ENCODE measurements at places on chromosomes 4 and X. TPM values are rescaled to one million over a fixed set of nuclear protein-coding genes. Genes with fewer than 3 reads are reported as not detected.

- H3K27me3 ChIP-seq, result no peaks in the 10 kb centered on the region
- no peak overlapping the region for H3K4me3 ChIP-seq
- H3K36me3 ChIP-seq, result no peaks in the 10 kb centered on the region
Measured at GRCh38 chr4:40446839-40447238, 111.7 kb downstream of the CHRNA9 start.

CASP6 gene
- polyA plus RNA-seq, result 14.2 TPM

CHRDL1 gene
- polyA plus RNA-seq, result not detected

DNA sequence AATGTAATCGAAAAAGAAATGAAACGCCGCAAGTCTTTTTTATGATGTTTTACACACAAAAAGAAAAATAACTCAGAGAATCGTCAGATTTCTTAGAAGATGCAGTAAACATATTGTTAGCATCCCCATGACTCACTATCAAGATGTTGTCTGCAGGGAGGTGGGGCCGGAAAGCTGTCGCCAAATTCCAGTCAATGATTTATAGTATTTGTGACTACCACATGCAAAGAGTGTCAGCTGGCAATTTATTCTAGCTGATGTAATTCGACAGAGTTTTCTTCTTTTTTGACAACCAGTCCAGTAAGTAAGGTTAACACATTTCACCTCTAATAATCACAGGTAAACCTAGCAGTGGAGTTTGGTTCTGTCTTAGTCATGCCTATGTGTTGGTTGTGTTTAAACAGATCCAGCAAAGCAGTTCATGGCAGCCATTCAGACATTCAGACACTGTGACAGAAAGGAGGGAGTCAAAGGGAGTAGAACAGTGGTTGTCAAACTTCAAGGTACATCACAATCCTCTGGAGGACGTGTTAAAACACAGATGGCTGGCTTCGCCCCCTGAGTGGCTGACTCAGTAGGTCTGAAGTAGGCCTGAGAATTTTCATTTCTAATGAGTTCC is 19.8 kb upstream of the PPP1R2C start:
- no peak overlapping the region for H3K27ac ChIP-seq
- H3K36me3 ChIP-seq, result no peaks in the 10 kb centered on the region
- H3K27me3 ChIP-seq, result no peaks in the 10 kb centered on the region
- no peaks in the 10 kb centered on the region for H3K4me1 ChIP-seq
- H3K4me3 ChIP-seq, result no peak overlapping the region

DNA sequence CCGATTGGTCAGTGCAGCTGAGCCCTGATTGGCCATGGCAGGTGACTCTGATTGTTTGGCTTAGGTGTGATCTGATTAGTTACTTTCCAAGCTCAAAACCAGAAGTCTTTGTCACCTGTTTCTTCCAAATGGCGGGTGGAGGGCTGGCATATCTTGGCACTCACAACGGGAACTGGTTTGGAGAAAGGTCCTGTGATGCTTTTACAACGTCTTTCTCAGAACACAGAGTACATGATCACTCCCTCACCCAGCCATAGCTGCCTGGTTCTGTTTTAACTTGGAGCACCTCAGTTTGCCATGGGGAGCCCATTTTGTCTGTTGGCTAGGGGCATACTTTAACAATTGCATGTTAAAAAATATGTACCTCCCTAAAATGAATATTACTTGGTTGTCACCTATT is 13.0 kb upstream of the XK start:
- no peak overlapping the region for H3K4me3 ChIP-seq
- no peak for DNase-seq
- no peaks in the 10 kb centered on the region for H3K27me3 ChIP-seq
- H3K4me1 ChIP-seq, result no peaks in the 10 kb centered on the region
- H3K27ac ChIP-seq, result no peak overlapping the region

ADRA2C gene
- polyA plus RNA-seq, result 9.6 TPM

- H3K27me3 ChIP-seq, result no peaks in the 10 kb centered on the region
- DNase-seq, result no peak
- no peaks in the 10 kb centered on the region for H3K4me1 ChIP-seq
- H3K27ac ChIP-seq, result no peak overlapping the region
Measured at GRCh38 chrX:31487951-31488350, 416.1 kb upstream of the FTHL17 start.

- no peak for DNase-seq
- H3K27me3 ChIP-seq, result no peaks in the 10 kb centered on the region
- no peaks in the 10 kb centered on the region for H3K4me1 ChIP-seq
Measured at GRCh38 chrX:150871341-150871811, 27.1 kb downstream of the CD99L2 start.

DNA sequence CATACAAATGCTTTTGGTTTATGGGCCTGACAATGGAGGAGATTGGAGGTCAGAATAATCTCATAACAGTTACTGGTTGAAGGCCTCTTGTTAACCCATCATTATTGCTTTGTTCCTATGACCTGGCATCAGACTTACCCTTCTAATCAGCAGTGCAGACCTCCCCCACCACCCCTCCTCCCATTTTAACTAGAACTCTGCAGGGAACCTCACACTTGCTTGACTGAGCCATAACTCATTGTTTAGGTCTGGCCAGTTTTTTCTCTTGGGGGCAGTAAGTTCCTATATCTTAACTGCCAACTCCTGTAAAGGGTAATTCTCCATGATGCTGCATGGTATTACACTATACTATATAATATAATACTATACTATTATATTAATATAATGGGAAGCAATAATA is 609.3 kb downstream of the IL1RAPL1 start:
- no peak overlapping the region for H3K27ac ChIP-seq
- H3K36me3 ChIP-seq, result no peaks in the 10 kb centered on the region
- no peaks in the 10 kb centered on the region for H3K4me1 ChIP-seq

UNC5C gene
- 6.5 TPM for polyA plus RNA-seq

- H3K27me3 ChIP-seq, result no peaks in the 10 kb centered on the region
- no peaks in the 10 kb centered on the region for H3K36me3 ChIP-seq
- no peak overlapping the region for H3K27ac ChIP-seq
- DNase-seq, result no peak
- no peaks in the 10 kb centered on the region for H3K4me1 ChIP-seq
Measured at GRCh38 chrX:148913971-148914370, 413.6 kb downstream of the AFF2 start.

GRCh38 chr4:140395668-140396067 is 22.2 kb downstream of the SCOC start:
- no peaks in the 10 kb centered on the region for H3K36me3 ChIP-seq
- no peaks in the 10 kb centered on the region for H3K4me1 ChIP-seq
- H3K4me3 ChIP-seq, result no peak overlapping the region
- DNase-seq, result no peak

DNA sequence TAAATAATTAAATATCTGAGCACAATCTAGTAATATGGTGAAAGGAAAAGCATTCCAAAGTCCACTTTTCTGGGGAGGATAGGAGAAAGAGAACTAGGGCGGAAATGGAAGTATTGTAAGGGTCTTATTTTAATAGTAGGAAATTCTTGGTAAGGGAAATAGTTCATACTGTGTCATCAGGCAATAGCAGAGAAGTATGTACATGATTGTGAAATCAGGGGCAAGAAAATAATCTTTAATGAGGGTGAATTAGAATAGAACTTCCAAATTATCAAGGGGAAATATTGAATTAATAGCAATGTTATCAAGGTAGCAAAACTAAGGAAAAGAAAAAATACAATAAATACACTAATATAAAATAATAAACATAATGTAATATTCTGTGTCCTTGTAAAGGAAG is 14.8 kb downstream of the GIMD1 start:
- DNase-seq, result no peak
- H3K4me1 ChIP-seq, result no peaks in the 10 kb centered on the region
- H3K4me3 ChIP-seq, result no peak overlapping the region

DNA sequence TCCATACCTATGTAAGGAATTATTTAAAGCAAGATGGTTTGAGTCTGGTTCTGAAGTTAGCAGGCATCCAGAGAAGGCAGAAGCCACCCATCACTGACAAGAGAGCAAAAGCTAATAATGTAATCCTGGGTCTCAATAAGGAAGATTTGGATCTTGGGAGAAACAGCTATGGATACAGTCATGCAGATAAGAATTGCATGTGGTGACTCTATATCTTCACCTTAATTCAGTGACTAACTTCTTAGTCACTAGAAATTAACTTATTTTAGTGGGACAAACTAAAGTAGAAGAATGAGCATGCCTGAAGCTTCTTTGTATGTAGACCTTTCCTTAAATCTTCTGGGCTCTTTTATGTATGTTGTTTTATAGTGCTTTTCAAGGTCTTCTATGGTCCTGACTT is 66.6 kb downstream of the ATP10D start:
- no peak overlapping the region for H3K4me3 ChIP-seq
- DNase-seq, result no peak
- no peaks in the 10 kb centered on the region for H3K4me1 ChIP-seq
- H3K27ac ChIP-seq, result no peak overlapping the region
- H3K36me3 ChIP-seq, result peaks cover 3% of the 10 kb centered on the region

- no peak overlapping the region for H3K4me3 ChIP-seq
- no peaks in the 10 kb centered on the region for H3K36me3 ChIP-seq
- H3K27me3 ChIP-seq, result no peaks in the 10 kb centered on the region
- H3K4me1 ChIP-seq, result peaks cover 5% of the 10 kb centered on the region
Measured at GRCh38 chr4:38674258-38675144, 10.5 kb downstream of the KLF3 start.

GRCh38 chr4:152217896-152218295 is 318.0 kb downstream of the FBXW7 start:
- no peak for DNase-seq
- H3K36me3 ChIP-seq, result no peaks in the 10 kb centered on the region
- no peaks in the 10 kb centered on the region for H3K4me1 ChIP-seq
- H3K27me3 ChIP-seq, result no peaks in the 10 kb centered on the region
- H3K4me3 ChIP-seq, result no peak overlapping the region
- no peak overlapping the region for H3K27ac ChIP-seq

DNA sequence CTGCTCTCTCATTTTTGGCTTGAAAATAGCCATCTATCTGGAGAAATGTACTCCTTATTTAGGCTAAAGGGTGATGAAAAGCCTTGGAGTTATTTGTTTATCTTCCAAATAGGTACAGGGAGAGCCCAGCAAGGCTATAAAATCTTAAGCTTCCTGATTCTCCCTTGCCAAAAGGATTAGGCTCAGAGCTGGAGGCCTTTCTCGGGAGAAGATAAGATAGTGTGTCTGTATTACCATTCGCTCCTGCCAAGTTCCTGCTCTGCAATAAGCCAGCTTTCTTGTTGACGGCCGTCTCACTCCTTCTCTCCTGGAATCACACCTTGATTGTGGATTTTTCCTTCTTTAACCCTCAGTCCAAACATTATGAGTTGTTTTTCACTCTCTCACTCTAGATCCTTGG is 171.8 kb upstream of the TTC29 start:
- no peaks in the 10 kb centered on the region for H3K27me3 ChIP-seq
- H3K4me1 ChIP-seq, result no peaks in the 10 kb centered on the region
- H3K27ac ChIP-seq, result no peak overlapping the region
- H3K36me3 ChIP-seq, result no peaks in the 10 kb centered on the region
- no peak for DNase-seq

TRPC5OS gene
- not detected for polyA plus RNA-seq

CXCL6 gene
- polyA plus RNA-seq, result not detected

DNA sequence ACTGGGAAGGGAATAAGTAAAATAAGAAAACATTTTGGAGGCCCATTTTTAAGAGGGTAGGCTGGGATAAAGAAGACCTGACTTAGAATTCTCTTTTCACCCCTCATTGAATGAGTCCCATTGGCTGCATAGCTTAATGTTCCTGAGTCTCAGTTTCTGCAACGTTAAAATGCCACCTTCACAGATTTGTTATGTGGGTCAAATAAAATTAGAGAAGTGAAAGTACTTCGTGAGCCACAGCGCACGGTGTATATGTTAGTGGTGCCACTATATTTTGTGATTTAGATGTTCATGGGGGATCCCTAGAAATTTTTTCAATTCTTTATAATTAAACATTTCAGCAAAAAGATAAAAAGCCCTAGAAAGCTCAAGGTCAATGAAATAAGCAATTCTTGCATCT is 109.2 kb upstream of the HS3ST1 start:
- H3K27ac ChIP-seq, result no peak overlapping the region
- H3K36me3 ChIP-seq, result no peaks in the 10 kb centered on the region
- no peak overlapping the region for H3K4me3 ChIP-seq
- H3K4me1 ChIP-seq, result no peaks in the 10 kb centered on the region
- no peaks in the 10 kb centered on the region for H3K27me3 ChIP-seq

DNA sequence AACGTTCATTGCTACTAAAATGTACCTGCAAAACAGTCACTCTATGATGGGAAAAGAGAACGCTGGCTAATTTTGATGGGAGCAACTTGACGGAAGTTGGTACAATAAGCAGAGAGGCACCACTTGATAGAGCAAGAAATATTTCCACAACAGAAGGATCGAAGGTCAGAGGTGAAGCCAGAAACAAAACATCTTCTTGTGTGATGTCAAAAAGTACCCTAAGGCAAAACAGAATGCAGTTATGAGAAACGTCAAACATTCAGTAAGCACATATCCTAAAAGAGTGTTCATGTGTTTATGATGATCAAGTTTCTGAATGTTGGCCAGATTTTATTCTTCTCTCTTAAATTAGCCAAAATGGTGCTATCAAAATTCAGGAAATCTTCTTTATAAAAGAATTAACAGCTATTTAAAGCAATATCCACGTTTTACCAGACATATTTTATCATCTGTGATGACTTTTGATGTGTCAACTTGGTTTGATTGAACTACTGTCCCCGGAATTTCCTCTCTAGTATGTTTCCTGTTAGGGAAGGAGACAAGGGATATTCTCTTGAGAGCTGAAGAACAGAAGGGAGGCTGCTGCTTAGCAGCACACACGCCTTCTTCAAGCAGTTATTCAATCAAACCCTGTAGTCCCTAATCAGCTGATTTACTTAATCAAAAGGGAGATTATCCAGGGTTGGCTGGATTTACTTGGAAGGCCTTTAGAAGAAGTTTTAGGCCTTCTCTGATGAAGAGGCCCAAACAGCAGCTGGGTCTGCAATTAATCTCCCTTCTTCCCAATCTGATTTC is 15.7 kb downstream of the AASDH start:
- no peaks in the 10 kb centered on the region for H3K4me1 ChIP-seq
- peaks cover 5% of the 10 kb centered on the region for H3K36me3 ChIP-seq
- no peaks in the 10 kb centered on the region for H3K27me3 ChIP-seq
- H3K27ac ChIP-seq, result no peak overlapping the region
- no peak overlapping the region for H3K4me3 ChIP-seq
- DNase-seq, result no peak

- no peaks in the 10 kb centered on the region for H3K27me3 ChIP-seq
- H3K4me1 ChIP-seq, result no peaks in the 10 kb centered on the region
- H3K36me3 ChIP-seq, result no peaks in the 10 kb centered on the region
- H3K27ac ChIP-seq, result no peak overlapping the region
- DNase-seq, result no peak
- H3K4me3 ChIP-seq, result no peak overlapping the region
Measured at GRCh38 chrX:105876658-105877057, 54.3 kb downstream of the NRK start.

DNA sequence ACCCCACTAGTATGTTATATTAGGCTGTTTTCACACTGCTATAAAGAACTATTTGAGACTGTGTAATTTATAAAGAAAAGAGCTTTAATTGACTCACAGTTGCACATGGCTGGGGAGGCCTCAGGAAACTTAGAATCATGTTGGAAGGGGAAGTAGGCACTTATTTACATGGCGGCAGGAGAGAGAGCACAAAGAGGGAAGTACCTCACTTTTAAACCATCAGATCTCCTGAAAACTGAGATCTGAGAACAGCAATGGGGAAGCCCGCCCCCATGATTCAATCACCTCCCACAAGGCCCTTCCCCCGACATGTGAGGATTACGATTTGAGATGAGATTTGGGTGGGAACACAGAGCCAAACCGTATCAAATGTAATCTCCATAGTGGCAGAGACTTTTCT is 45.4 kb upstream of the XK start:
- no peak overlapping the region for H3K27ac ChIP-seq
- DNase-seq, result no peak
- no peaks in the 10 kb centered on the region for H3K36me3 ChIP-seq
- no peak overlapping the region for H3K4me3 ChIP-seq
- no peaks in the 10 kb centered on the region for H3K27me3 ChIP-seq

MAP9 gene
- polyA plus RNA-seq, result 10.0 TPM

Measured in aorta (tissue), 5 donors.